Cortex of kidney (tissue), 1 donor: ENCODE measurements at places on chromosomes 4 and X.

DNA sequence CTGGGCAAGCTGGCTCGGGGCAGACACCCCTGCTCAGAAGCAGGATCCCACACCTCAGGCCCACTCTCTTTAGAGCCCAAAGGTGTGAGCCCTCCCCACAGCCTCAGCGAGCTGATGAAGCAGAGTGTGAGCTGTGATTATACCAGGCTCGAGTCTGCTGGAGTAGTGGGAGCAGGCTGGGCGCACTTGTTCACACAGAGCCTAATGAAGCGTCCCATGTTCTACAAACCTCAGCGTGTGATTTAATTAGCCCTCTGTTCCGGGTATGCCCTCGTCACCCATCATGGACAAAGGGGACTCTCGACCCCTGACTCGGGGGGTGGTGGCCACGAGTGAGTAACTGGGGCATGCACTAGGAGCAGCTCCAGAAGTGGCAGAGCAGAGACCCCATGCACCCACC, 62.3 kb downstream of the PPP2R2C start:
- DNase-seq, result no peak

DNA sequence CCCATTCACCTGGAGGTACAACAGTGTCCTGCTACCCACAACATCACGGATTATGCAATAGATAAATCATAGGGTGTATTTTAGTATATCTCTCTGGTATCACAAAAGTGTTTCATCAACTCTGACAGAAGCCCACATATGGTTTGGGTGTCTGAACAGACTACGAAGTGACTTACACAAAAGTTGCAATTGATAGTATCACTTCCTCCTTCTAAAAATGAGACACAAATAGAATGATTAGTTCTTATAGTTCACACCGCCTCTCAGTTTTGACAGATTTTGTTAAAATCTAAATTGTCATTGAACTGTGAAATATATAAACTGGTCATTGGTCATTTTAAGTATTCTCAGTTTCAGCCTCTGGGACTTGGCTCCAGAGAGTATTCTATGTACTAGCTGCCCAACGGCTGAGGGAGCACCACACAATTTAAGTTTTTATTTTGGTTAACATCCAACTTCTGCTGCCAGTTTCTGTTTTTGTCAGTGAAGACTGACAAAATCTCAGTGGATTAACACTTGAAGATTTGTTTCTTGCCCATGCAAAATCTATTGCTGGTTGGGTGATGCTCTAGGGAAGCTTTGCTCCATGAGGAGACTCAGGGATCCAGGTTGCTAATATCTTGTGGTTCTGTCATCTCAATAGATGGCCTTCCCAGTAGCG, 113.8 kb upstream of the PUDP start:
- DNase-seq, result no peak

- no peak for DNase-seq
Measured at GRCh38 chrX:70166601-70167590, 10.4 kb upstream of the DGAT2L6 start.

DNA sequence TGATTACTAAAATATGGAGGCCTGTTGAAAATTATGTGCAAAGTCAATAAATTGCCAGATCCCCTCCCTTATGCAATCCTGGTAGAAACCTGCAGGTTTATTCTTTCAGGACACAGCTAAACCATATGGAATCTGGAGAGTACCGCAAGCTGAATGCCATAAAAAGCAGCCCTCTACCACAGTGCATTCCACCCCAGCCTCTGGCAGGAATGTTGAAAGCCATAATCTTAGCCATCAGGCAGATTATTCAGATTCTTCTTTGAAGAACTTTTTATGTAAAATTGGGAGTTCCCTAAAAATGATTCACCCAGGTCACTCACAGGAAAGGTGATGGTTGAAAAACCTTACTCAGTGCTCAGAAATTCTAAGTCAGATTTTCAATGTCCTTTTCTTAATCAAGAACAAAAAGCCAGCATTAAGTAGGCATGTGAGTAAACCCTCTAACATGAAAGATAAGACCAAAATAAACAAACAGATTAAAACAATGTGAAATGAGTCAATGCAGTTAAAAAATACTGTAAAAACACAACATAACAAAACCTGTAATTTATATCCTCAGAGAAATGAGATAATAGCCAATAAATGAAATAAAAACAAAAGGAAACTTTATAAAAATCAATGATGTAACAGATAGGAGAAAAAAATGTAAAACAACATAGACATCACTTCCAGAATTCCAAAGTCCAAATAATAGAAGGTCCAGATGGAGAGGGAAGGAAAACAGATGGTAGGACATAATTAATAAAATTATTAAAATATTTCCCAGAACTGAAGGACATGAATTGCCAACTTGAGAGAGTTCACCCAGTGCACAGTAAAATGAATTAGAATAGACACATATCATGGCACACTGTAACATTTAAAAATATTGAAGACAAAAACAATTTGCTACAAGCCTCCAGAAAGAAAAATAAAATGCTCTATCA, 226.9 kb downstream of the FSTL5 start:
- no peak for DNase-seq

DNA sequence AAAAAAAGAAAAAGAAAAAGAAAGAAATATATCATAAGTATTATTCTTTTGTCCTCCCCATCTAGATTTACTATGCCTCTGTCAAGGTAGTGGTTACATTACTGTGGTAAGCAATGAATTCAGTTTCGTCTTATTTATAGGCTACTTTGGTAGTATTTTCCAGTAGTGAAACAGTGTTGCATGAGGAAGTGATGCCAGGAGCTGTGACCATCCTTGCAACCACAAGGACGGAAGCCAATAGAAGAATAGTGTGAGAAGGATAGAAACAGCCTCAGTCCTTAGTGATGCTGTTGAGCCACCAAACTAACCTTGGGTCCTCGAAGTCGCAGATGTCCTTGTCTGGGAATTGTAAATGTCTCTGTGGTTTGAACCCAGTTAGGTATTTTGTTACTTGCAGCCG, 328.5 kb downstream of the PPP3CA start:
- no peak for DNase-seq

DNA sequence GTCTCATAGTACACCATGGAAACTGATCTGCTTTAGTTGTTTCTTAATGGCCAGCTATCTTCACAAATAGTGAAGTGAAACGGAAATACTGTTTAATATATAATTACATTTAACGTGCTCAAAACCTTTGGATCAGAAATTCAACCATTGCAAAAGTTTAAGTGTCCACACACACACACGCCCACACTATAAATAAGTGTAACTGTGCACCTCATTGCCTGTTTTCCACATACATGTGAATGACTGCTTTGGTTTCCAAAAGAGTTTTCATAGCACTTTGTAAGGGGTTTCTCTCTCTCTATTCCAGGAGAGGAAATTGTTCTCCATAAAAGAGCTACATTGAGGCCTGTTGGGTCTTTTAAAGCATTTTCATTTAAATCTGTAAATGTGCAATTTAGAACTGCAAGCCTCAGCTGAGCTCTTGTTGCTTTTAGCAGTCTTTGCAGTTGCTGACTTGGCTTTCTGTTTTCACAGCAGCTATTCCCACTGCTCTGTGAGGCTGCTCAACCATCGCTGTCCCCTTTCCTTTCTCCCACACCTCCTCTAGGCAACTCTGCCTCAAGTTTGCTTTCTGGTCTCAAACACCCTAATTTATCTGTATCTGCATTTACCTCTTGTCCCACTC, 94.5 kb downstream of the RAPGEF2 start:
- DNase-seq, result no peak
